ENCODE measurements at places on chromosomes 2 and 18. TPM values are rescaled to one million over a fixed set of nuclear protein-coding genes. Genes with fewer than 3 reads are reported as not detected.

The ABHD1 gene
- 0.45 TPM for total RNA-seq

GRCh38 chr2:45141883-45142866 lies 132.9 kb upstream of the SIX2 start:
- DNase-seq: no peak

DNA sequence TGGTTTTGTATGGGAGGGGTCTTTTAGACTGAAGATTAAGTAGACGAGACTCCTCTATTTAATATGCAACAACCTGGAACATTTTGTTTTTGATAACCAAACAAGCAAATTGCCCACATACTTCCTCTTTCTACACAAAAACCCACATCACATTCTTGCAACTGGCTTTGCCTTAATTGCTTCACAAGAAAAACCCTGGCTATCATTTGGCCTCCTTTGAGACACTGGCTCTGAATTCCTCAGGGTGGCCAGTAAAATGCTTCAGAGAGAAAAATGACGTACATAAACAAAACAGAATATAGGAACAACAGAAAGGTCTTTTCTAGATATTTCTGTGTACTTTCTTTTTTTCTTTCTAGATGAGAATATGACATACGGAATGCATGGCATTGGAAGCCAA lies 103.0 kb downstream of the TRIB2 start:
- no peak for DNase-seq

- no peak for DNase-seq
Observed at GRCh38 chr2:203476881-203477280, 58.2 kb downstream of the RAPH1 start.

Data from activated CD8-positive, alpha-beta T cell treated with anti-CD3 and anti-CD28 coated beads, Interleukin-2, amount 10 ng/mL, durations not matched to agents 7 days and 5 days (primary cell).